ENCODE measurements at places on chromosomes 2 and 18. TPM values are rescaled to one million over a fixed set of nuclear protein-coding genes. Genes with fewer than 3 reads are reported as not detected.

TDRD15 gene
- polyA plus RNA-seq, result not detected

IL36RN gene
- polyA plus RNA-seq, result 0.07 TPM

- no peak for DNase-seq
Observed at GRCh38 chr18:36560187-36560586, 262.7 kb downstream of the FHOD3 start.

- no peak for DNase-seq
Observed at GRCh38 chr2:45166229-45166890, 157.1 kb upstream of the SIX2 start.

DNA sequence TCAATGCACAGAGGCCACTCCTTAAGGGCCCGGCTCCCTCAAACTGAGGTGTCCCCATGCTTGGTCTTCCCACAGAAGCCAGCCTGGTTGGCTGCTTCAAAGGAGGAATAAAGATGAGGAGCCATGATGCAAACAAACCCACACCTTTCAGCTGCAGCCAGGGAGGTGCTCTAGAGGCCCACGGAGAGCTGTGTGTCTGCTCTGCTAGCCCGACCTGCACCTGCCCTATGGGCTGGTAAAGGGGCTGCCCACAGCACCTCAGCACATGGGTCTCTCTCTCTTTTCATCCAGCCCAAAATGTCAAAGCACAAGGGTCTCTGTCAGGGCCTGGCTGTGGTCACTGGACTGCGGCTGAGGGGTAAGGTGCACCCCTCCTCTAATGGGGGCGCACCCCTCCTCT is 132.1 kb downstream of the MSH2 start:
- DNase-seq, result no peak

- DNase-seq, result no peak
Observed at GRCh38 chr2:186991766-186992417, 142.9 kb upstream of the ZSWIM2 start.

- no peak for DNase-seq
Observed at GRCh38 chr18:66640431-66640830, 36.5 kb upstream of the CDH19 start.

DNA sequence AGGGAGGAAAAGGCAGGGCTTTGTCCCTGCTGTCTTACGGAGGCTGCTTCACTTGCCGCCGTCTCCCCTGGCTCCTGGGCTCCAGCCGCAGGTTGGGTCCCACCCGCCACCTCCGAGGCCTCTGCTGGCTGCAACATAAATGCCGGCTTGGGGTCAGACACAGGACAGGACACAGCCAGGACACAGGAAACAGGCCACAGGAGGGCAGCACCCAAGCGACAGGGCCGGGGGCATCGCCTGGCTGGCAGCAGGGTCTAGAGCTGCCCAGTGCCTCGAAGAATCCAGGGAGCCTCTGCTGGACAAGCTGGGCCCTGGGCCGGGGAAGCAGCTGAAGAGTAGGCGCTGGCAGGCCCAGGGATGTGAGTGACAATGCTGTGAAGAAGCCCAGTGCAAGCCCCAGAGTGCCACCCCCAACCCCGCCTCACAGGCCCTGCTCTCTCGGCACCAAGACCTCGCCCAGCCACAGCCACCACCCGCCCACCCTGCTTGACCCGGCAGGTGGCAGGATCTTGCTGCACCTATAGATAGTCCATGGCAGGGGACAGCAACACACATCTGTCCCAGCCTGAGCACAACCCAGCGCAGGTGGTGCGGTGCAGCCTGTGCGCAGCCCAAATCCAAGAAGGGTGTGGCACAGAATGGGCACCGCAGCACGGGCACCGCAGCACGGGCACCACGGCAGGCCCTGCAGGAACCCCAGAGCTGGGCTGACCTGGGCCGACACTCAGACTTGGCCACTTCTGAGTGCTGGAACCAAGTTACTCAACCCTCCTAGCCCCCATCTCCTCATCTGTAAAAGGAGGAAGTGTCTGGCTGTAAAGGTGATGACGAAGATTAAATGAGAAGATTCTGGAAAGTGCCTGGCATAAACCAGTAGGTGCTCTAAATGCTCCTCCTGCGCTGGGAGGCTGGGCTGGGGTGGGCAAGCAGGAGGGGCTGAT is 55.6 kb downstream of the BIN1 start:
- no peak for DNase-seq

DNA sequence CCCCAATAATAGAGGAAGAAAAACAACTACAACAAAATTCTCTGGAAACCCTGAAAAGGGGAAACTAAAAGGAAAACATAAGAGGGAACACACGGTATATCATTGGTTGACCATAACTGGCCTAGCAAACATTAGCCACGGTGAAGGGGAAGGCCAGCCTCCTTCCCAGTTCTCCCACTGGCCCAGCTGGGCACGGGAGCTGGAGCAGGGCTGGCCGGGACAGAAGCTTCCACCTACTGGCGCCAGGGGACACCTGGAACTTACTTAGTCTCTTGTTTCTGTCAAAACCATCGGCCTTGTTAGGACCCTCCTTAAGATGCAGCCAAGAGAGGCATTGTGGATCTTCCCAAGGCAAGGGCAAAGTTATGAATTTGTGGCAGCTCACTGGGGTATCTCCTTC is 56.1 kb upstream of the DLGAP1 start:
- no peak for DNase-seq

GRCh38 chr2:205892665-205893259 is 193.2 kb downstream of the INO80D start:
- no peak for DNase-seq

DNA sequence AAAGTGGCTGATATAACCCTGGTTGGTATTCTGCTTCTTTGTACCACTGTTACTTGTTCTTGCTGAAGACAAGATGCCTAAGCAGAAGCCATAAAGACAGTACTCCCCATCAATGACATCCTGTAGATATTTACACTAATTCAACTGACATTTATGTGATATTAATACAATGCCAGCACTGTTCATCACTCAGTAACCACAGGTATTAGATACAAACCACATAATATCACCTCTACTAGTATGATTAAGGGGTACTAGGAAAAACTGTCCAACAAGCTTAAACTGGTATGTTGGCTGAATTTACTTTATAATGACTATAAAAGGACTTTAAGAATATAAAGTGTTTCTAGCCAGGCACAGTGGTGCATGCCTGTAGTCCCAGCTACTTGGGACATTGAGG is 65.8 kb downstream of the RTN4 start:
- DNase-seq, result no peak

DNA sequence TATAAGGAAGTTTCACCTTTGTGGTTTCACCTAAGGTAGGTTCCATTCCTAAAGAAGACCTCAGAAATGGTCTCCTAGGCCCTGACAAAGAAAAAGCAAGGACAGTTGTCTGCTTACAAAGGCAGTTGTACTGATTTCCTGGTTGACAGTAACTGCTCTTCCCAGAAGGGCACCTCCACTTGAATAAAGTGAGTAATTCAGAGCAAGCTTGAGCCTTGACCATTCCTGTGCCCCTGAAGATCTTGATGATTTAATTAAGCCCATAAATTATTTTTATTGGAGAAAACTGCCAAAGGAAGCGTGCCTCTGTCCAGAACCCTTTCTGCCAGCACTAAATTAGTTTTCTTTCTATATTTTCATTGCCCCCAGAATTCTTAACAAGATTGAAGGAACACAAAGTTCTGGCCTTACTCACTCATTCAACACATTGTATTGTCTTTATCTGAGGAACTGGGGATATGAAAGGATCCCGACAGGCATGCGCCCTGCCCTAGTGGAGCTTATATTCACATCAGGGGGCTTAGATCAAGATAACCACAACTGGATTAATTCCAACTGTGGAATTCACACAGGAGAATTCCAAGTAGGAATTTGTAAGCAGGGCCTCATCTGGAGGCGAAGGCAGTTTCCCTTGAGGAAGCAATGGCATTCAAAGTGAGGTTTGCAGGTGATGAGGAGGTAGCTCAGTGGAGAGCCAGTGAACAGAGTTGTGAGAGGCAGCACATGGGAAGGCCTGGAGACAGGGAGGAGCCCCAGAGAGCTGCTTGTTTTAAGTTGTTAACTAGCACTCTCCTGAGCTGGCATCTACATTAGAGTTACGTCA is 21.2 kb downstream of the PTRHD1 start:
- DNase-seq, result no peak

GRCh38 chr2:55902971-55903370 is 20.6 kb downstream of the EFEMP1 start:
- DNase-seq, result no peak

GRCh38 chr2:120508567-120509041 is 162.7 kb downstream of the INHBB start:
- no peak for DNase-seq

DNA sequence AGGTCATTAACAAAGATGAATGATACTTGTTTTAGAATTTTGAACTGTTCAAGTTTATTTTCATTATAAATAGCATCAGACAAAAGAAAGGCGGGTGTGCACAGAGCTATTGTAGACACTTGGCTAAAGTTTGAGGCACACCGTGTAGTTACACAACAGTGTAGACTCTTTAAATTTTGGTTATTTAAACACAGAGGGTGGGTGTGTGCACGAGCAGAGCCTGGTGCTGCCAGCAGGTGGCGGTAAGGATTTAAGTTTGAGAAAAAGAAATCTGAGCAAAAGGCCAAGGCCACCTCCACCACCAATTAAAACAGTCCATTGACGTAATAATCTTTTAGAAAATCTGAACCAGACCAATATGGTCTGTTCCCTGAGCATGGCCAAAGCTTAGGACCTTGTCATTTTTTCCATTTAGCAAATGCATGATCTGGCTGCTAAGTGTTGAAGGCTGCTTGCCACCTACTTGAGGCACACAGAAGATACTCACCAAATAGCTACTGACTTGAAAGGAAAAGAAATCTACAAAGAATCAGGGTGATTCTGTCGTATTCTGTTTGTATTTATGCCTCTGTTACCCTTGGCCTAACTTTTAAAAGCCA is 14.3 kb downstream of the COPS7B start:
- DNase-seq, result no peak

DNA sequence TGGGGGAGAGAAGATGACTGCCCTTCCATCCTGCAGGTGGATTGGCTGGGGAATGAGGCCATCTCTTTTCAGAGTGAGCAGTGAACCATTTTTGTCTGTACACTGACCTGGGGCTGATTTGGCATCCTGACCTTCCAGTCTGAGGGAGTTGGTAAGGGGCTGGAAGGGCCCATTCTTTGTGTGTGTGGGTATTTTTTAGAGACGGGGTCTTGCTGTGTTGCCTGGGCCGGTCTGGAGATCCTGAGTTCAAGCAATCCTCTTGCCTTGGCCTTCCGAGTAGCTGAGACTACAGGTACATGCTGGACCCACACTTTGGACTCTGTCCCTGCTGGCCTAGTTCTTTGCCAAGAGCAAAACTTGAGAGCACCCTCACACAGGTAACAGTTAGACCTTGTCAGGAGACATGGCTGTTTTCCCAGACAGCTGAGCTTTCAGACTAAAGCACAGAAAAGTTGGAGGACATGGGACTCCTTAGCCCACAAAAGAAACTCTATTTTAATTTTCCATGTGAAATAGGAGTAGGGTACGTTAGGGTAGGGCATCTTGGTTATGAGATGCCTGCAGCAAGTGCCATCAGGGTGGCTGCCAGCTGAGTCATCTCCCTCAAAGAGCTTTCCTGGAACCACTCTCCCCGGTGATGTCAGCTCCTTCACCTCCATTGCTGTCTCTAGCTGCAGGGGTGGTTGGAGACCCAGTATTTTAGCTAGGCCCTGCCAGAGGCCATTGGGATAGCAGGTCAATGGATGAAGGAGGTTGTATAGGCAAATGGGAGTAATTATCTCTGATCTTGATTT is 60.7 kb downstream of the DGKD start:
- DNase-seq, result no peak

DNA sequence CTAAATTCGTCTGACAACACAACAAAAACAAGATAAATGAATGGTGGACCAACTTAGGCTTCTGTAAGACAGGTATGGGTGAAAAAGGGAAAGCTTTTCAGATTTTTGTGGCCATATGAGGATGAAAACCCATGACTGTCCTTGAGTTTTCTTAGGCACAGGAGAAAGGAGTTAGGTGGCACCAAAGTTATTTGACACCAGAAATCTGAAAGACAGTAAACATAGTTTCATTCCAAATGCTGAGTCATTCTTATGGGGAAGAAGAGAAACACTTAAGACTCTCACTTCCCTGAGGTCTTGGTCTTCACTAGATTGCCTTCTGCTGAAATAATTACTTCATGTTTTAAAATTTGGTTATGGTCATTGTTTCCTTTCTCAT is 5.2 kb upstream of the GPD2 start:
- no peak for DNase-seq
